ENCODE measurements at places on chromosomes 2 and 18.
A peak's percentile ranks its signal among the peaks of the same experiment; 100 is the strongest.

DNA sequence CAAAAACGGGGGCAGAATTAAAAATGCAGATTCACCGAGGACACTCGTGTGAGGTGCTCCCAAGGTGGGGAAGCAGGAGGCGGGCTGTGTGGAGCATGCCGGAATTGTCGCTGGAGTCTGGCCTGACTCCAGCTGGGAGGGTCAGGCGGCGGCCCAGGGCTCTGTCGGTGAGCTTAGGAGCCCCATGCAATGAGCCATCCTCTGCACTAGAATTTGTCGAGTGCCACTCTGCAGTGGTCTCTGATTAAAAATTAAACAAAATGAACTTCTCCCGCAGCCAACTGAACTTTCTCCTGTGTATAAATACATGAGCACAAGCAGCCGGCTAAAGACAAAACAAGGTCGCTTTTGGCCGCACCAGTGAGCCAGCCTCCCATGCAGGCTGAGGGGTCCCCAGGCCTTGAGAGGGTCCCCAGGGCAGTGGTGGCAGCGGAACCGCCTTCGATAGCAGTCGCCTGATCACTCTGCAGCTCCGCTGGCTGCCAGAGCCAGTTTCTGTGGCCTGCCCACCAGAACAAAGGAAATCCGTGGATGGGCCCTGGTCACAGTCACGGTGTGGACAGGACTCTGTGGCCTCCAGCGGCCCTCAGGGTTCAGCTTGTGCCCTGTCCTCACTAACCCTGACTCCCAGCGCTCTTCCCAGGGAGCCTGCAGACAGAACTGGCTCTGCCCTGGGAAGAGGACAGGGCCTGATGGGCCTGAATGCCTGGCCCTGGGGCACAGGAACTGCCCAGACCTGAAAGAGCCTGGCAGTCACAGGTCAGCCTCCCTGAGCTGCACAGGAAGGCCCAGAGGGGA, 201.3 kb downstream of the EIPR1 start:
- no peak for DNase-seq

DNA sequence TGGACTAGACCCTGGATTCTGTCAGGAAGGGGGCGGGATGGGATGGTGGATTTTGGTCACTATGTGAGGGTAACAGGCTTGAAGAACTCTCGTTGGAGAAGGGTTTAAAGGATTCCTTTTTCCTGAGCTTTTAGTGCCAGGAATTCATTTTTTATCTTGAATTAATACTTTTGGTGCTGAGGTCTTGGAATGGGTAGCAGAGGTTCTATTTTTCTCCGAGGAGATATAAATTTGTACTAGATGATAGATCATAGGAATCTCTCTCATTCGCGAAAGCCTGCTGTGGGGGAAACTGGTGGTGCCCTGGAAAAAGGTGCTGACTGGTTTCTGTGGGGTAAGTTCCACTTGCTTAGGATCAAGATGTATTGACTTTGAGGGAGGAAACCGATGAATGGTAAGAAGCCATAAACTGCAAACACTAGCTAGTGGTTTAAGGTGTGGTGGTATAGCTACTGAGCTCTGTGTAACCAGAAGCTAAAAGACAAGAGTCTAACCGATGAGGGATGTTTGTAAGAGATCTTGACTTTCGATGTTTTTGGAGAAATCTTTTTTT, 706 bp downstream of the AGPS start:
- no peak for DNase-seq

DNA sequence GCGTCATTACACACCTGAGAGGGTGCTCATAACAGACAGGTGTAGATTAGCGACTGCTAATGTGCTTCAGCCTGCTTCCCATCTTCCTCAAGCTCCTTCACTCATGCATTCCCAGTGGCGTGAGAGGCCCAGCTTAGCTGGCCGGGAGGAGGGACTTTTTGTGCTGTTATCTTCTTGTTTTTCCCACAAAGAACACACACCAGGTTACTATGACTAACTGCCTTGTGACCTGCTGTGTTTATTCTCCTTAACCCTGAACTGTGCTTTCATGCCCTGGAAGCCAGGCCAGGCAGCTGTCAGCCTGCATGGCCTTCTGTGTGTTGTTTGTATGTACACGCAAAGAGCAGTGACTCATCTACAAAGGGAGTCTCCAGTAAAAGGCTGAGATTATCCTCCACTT, 143.8 kb downstream of the PIEZO2 start:
- no peak for DNase-seq

- peak; percentile 49 for DNase-seq
These were observed 108.3 kb downstream of the PIEZO2 start for GRCh38 chr18:11040823-11041656.

DNA sequence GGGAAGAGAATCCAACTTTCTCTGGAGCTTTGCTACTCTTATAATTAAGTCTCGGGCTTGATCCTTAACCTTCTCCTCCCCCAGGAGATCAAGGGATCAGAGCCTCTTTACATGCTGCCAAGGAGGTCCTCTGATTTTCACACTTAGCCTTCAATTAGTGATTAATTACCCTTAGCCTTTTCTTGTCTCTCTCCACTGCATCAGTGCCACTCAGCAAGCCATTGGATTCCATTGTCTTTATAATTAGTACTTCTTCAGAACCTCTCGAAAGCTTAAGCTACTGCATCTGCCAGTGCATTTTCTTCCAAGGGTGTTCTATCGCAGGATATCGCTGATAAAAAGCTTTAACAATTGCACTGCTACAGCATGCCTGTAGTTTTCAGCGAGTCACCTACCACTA, 477.0 kb upstream of the MEIS1 start:
- no peak for DNase-seq

DNA sequence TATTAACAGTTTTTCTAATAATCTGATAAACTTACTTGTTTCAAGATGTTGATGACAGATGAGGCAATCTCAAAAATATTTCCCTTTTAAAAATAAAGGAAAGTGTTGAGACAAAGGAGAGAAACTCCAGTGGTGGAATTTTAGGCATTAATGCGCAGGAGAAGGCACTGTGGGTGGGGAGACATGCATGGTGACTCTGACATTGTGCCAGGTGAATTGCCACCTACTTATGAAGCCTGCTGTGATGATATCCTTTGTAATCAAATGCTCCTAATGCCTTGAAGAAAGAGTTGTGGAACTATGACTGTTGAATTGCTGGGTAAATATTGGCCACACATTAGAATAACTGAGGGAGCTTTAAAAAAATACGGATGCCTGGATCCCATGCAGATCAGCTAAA, 101.4 kb downstream of the PLA2R1 start:
- DNase-seq, result no peak

DNA sequence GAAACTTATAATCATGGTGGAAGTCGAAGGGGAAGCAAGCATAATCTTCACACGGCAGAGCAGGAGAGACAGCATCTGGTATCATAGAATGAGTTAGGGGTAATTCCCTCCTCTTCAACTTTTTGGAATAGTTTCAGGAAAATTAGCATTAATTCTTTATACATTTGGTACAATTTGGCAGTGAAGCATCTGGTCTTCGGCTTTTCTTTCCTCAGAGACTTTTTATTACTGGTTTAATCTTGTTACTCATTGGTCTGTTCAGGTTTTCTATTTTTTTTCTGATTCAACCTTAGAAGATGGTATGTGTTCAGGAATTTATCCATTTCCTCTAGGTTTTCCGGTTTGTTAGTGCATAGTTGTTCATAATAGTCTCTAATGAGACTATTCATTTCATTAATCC, 39.7 kb upstream of the ABCA12 start:
- no peak for DNase-seq

- DNase-seq, result no peak
These were observed 427.6 kb downstream of the BCL11A start for GRCh38 chr2:60125611-60126426.

- DNase-seq, result no peak
These were observed 245.4 kb downstream of the NAPG start for GRCh38 chr18:10771053-10771709.

DNA sequence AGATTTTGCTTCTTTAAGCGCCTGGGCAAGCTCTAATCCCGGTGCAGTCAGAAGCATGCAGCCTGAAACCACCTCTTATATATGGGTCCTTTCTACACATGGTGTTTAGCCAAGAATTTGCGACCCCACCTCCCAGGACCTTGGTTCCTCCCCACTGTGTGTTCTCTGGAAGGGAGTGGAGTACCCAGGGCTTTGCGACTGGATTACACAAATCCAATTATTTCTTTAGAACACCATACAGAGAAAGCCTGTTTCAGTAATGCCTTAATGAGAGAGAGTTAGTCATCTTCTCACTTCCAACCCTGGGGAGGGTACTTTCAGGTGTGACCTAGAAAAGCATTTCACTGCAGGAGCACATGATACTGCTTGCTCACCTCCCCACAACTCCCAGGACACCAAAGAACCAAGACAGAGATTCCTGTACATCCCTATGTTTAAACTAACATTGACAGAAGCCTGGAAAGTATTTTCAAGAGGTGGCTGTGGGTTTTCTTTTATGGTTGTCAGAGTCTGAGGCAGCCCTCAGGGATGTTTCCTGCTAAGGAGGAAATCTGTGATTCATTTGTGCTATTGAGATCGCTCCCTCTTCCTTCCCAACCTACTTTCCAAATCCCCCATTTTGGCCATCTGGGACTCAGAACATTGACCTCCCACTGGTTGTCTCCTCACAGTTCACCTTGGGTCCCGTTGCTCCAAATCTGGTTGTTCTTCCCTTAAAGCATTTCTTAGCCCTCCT, at the start of gene CAPN14:
Gene CAPN14 (minus strand): TSS at position 51 of the 736 bp plus-strand sequence. CDS start 12,068 bp downstream, outside the sequence.
- DNase-seq, result peak; percentile 60

DNA sequence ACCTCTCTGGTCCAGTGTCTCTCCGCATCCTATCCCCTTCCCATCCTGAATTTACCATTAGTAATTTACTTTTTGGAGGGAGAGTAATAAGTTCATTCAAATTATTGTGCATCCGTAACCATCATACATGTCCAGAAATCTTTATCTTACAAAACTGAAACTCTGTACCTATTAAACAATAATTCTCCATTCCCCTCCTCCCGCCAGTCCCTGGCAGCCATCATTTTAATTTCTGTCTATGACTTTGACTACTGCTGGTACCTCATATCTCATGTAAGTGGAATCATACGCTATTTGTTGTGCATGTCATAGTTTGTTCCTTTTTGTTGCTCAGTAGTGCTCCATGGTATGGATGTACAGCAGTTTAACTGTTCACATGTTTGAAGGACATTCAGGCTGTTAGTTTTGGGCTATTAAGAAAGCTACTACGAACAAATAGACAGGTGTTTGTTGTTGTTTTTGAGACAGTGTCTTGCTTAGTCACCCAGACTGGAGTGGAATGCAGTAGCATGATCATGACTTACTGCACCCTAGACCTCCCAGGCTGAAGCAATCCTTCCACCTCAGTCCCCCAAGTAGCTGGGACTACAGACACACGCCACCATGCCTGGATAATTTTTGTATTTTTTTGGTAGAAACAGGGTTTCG, 2.0 kb downstream of the LIMS1 start:
- no peak for DNase-seq

DNA sequence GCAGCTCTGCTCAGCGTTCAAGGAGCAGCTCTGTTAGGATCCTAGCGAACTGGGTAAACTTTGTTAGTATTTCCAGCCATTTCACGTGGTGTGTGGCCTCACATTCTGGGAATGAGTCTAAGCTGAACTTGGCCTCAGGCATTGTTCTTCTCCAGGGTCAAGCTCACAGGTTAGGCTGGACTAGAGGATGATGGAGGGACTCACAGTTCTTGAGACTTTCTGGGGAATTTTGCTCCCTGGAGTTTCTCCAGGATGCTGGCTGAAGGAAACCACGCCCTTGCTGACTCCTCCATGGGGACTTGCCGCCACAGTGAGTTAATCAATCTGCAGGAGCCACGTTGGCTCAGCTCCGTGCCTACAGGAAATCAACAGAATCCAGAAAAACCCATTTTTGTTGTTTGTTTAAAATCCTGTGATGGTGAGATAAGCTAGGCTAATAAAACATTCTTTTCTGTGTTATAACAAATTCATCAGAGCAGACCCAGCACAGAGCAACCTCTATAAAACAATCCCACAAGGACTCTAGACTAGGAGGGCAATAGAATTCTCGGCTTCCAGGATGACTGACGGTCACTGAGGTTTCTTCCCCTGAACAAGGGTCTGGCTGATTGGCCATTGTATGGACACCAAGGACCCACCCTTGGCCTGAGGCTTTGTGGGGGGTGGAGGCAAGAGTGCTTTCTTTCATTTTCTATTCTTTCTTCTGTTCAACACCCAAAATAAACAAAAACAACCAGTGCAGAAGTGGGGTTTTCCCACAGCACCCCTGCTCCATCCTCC, 12.6 kb downstream of the CNDP1 start:
- no peak for DNase-seq

DNA sequence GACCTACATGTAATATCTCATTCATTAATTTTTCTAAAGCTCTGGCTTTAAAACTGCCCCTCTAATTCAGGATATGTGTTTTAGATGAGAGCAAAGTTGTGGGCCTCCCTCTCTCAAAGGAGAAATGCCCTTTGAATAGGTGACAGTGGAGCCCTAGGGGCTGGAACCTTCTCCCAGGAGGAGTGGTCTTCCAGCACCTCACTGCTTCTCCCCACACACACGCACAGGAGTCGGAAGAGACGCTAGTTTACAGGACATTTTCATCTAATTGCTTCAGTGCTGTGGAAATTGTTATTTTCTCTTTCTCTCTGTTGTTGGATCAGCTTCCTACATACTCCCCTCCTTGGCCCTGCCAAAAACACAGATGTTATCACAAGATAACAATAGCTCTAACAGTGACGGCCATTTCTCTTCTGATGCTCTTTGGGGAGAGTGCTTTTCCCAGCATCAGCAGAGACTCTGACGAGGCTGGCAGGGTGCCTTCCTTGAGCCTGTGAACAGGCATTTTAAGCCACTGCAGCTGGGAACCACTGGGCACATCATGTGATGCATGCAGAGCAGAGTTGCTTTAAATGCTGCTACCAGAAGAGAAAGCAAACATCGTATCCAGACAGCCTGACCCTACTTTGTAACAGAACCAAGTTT, 209.4 kb upstream of the SP5 start:
- DNase-seq, result no peak

DNA sequence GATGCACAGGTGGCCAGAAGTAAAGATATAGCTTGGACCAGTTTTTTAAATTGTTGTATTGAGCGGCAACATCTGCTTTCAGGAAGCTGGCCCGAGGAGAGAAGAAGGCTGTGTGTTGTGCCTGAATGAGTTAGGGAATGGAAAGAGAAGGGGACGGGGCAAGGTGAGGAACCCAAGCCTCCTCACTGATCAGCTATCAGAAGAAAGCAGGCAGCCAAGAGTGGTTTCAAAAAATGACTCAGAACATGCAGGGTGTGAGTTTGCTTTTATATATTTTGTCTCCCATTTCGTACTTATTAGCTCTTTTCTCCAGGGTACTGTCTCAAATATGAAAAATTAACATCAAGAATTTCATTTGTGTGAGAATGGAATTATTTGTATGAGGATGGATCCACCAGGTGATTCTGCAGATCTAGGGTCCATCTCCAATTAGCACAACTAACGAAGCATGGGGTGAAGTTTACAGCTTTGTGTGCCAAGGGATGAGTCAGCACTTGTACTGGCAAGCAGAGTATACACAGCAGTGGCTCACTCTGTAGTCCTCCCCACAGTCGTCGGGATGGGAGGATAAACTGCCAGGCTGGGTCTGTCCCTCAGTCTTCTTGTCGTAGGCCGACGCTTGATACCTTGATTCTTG, 175.7 kb downstream of the PIEZO2 start:
- no peak for DNase-seq

Measured in WERI-Rb-1 (cell line).